Cerebellar nuclear complex (tissue), 1 donor: ENCODE measurements at places on chromosomes 3 and 15.

DNA sequence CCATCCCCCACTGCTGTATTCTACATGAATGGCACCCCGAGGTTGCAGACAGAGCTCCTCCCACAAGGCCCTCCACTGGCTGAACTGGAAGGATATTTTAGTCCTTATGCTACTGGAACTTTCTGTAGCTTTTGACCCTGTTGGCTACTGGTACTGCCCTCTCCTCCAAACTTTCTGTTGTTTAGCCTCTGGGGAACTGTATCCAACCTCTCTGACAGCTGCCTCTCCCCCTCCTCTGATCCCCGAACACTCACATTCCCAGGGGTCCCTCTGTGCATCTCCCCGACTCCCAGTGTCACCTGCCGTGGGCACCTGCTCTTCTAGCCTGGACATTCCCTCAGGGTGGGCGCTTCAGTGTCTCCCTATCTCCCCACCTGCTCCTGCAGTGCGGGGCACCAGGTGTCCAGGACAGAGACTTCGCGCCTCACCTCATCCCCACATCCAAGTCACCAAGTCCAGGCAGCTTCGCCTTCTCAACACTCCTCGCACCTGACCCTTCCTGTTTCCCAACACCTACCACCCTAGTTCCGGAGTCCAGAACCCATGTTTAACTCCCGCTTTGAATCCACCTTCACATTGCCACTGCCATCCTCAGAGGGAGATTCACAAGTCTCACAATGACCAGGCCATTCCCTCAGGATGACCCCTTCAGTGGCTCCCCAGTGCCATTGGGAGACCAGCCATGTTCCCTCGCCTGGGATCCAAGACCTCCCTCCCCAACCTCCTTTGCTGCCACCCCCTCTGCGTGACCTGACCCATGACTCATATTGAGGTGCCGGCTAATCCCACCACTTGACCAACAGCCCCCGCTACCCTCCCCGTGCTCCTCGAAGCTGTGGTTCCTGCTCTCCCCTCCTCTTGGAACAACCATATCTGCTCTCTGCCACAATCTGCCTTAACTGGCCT lies 34.2 kb downstream of the BDH1 start:
- no peak for DNase-seq

GRCh38 chr3:140370686-140371085 lies 307.2 kb upstream of the TRIM42 start:
- no peak for DNase-seq

- no peak for DNase-seq
Measured at GRCh38 chr15:84883466-84883865, 996 bp upstream of the SLC28A1 start.

- DNase-seq, result no peak
Measured at GRCh38 chr15:92833106-92833433, 67.1 kb upstream of the CHD2 start.

DNA sequence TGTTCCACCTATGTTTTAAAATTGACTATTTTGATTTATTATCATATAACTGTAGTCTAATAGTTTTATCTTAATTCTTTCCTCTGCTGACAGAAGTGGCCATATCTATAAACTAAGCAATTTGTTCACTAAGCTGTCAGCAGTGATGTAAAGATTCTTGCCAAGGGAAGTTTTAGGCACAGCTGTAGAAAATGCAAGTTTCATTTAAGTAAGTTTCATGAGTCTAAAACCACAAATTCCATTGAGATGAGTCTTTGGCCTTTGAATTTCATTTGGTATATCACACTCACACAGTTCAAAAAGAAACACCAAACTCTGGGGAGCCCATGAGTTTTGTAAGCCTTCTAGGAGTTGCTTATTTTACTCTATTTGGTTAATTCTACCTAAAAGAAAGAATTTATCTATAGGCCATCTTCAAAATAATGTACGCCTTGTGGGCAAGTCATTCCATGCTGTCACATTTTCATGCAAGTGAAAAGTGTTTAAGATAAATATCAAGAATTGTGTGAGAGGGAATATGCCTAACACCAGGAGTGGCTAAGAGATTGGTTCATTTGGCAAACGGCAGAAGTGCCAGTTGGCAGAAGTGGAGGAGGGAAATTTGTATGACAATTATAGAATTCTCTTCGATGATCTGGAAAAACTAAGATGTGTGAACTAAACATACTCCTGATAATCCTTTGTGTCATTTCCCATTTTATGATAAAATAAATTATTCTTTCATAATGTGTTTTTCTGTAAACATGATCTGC lies 292.9 kb downstream of the ZIC4 start:
- no peak for DNase-seq

DNA sequence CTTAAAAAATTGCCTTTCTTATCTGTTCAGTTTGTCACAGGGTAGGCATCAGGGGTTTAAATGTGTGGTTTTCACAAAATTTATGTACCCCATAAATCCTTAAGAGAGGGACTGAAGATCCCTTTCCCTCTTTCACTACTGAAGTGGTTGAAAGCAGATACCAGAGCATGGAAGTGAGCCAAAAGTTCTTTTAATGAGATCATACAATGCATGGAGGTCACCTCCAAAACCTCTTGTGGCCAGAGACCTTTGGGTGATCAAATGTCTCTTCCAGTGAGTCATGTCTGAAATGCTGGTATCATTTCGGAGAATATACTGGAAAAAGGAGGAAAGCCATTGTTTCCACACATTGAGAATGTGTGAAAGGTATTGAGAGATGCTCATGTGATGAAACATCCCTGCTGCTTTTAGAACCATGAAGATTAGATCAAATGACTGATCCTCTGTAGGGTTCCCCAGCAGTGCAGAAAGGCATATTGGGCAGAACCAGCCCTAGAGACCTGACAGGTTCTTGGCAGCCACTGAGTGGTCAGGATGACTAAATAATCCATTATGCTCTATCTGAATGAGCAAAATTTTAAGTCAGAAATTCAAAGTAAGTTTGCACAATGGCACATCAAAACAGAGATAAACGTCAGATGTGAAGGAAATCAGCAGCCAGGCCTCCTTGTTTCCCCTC lies 165.8 kb upstream of the SLC2A2 start:
- no peak for DNase-seq

DNA sequence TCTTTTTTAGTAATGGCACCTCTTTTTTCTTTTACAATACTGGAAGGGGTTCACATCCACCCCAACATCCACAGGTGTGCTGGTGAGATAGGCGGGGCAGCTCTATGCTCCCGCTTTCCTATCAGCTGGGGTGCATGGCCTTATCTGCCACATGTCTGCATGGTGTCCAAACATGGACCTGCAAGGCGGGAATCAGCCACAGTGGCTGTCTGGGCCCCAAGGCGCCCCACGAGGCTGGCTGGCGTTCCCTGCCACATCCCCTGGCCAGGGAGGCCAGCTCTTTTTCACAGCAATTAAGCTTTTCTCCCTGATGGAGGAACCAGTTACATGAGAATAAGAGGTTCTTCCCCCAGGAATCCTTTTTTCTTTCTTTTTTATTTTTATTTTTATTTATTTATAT lies 30.9 kb upstream of the GOLGA6L2 start:
- DNase-seq, result no peak

DNA sequence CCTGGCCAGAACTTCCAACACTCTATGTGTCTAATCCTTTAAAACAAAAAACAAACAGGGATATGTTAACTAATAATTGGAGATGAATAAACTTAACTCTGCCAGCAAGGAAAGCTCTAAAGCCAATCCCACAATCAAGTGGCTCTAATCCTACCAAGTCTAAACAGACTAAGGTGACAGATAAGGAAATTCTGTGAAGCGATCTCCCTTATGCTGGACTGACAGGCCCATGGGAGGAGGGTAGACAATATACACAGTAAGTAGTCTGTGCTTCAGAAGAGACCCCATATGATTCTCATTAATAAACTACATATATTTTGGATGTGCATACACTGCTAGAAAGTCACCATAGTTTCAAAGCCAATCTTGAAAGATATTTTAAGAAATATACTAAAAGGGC lies 10.1 kb downstream of the VPS13C start:
- no peak for DNase-seq

DNA sequence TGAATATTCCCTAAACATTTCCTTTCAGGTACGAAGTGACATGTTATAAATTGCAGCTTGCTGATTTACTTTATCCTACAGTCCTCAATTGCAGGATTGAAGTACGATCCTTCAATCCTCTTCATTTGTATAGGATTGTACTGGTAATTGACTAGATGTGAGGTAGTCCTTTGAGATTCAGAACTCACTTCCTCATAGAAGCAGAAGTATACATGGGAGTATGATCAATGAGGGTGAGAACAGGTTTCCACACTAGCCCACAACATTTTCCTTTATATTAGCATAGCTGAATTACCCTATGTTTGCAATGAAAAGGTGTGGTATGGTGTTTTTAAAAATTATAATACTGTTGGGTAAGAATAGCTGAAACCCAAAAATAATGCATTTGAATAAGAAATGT lies 160.0 kb upstream of the UMPS start:
- DNase-seq, result no peak

- no peak for DNase-seq
Measured at GRCh38 chr15:62953496-62954045, 89.0 kb upstream of the TPM1 start.

DNA sequence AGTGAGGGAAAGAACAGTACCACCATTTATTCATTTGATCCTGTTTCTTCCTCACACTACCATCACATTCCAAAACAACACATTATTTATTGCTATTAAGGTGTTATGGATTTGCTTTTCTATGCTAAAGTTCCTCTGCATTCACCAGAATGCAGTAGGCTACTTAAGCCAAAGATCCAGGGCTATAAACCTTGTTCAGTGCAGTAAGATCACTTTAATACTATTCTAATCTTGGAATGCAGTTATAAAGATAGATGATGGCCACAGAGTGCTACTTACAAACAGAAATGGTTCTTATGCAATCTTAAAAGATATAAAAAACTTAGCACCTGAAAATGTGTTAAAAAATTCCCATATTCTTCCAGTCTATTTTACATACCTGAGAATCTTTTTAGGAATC lies 107.5 kb upstream of the TSPAN3 start:
- no peak for DNase-seq

DNA sequence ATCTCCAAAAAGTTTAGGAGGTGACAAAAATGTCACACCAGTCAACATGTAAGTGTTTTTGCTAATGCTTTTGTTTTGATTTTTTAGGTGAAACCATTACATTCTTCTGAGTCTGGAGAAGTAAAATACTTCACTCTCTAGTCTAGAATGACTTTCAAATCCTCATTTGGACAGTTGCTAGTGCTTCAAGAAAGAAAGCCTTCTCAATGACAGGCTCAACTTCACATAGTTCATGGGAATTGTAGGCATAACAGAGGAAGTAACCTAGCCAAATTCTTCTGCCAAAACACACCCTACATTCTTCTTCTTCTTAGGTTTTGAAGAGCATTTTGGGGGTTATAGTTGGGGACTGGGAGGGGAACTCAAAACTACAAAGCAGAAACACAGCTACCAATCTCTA lies 29.4 kb upstream of the HEG1 start:
- no peak for DNase-seq

- no peak for DNase-seq
Measured at GRCh38 chr15:73694419-73694818, 10.2 kb downstream of the CD276 start.

DNA sequence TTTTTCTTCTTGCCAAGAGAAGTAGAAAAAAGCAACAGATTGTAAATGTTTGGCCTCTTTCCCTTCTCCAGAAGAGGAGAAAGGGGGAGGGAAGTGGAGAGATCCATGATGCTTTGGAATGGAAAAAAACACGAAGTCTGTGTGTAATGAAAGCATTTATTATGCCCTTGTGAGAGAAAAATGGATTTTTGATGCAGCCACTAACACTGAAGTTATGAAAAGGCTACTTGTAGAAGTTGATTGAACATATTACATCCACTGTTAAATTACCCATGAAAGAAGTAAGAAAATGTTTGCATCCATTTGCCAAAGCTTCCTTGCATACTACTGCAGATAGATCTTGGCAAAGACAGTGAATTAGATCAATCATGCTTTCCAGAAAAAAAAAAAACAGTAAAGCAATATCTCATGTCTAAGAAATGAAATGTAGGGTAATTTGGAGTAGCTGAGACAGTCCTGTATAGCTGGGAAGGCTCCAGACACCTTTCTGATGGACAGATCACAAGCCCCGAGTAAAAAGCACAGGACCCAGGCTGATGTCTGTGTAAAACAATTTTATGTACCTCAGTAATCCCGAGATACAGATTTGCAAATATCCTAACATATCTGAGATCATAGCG lies 295.5 kb downstream of the PLOD2 start:
- no peak for DNase-seq

DNA sequence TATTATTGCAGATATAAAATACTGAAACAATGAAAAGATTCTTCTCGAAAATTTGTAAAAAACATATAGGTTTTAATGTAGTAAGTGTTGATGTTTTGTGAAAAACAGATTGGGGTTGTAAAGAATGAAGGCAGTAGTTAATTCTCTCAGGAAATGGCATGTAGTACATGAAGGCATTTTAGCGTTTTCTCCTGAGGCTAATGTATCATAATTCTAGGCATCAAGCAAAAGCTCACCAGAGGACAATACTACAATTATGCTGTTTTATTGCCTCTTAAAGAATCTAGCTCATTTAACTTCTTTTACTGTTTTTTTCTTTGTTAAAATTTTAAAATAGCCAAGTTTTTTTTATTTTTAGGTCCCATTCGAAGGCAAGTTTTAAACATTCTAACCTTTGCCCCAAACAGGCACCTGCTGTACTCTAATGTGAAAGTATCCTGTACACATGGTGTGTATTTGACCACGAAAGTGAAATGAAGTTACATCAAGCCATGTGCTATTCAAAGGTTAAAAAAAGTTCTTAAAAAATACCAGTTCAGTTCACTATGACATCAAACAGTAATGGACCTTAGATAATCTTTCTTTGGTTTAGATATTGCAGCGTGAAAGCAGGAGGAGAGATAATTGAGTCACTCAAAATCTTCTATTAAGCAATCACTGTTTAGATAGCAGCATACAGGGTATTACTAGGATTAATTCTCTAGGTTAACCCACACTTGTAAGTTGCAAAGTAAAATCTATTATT lies 163.6 kb downstream of the ECT2 start:
- no peak for DNase-seq

DNA sequence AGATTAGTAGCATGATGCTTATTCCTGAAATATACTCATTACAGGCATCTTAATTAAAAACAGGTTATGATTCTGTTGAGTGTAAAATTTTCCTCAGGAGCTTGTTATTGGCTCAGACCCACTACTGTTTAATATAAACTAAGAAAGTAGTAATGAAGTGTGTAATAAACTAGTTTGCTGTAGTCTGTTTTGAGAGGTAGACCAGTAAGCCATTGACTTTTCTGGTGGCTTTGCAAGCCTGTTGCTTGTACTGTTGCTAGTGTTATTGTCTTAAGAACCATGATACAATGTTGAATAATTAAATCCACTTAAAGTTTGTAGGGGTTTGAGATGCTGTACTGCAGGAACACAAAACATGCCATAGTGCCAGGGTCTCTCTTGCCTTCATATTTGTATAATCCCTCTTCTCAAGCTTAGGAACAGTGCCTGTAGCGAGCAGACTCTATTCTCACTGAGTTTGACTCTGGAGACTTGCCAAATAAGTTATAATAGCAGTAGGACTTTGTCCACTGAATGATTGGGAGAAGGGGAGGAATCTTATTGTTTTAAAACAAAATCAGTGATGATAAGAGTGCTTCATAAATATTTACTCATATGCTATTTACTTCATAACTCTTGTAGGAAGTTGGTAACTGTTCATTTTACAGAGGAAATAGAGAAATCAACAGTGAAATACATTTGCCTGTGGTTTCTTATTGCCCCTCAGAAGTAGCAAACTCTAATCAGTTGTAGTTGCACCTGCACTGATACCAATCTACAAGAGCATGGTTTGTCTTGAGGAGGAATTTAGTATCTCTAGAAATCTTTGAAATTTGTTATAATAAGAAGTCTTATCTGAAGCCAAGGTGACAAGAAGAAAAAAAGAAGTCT lies 13.4 kb downstream of the TCF12 start:
- no peak for DNase-seq
